Gastrocnemius medialis (tissue), 4 donors: ENCODE measurements at places on chromosomes 16 and 17. TPM values are rescaled to one million over a fixed set of nuclear protein-coding genes. Genes with fewer than 3 reads are reported as not detected.

DNA sequence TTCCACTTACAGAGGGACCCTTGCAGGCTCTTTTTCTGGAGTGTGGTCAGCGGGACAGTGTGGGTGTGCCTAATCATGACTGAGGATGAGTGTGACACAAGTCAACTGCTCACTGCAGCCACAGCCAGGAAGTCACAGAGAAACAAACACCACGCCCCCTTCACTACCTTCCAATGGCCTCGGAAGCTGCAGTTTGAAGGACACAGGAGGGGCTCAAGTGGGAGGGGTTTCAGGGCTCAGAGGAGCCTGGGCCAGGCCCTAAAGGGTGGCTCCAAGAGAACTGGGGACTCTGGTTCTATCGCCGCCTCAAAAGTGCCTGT, 116.2 kb upstream of the SDK2 start:
- H3K4me1 ChIP-seq, result no peaks in the 10 kb centered on the region
- DNase-seq, result no peak
- no peaks in the 10 kb centered on the region for H3K27me3 ChIP-seq

- no peaks in the 10 kb centered on the region for H3K27me3 ChIP-seq
- H3K27ac ChIP-seq, result no peak overlapping the region
- H3K4me3 ChIP-seq, result no peak overlapping the region
- no peak for DNase-seq
- H3K36me3 ChIP-seq, result no peaks in the 10 kb centered on the region
- H3K4me1 ChIP-seq, result no peaks in the 10 kb centered on the region
Measured at GRCh38 chr16:54059319-54059718, 227.3 kb downstream of the IRX3 start.

GRCh38 chr16:55503726-55504550, 4.9 kb upstream of the LPCAT2 start:
- H3K36me3 ChIP-seq, result peaks cover 18% of the 10 kb centered on the region
- no peak overlapping the region for H3K27ac ChIP-seq
- H3K4me3 ChIP-seq, result no peak overlapping the region
- DNase-seq, result no peak

GRCh38 chr17:82327289-82327688, 6.3 kb downstream of the SECTM1 start:
- no peak for DNase-seq
- no peaks in the 10 kb centered on the region for H3K36me3 ChIP-seq
- H3K4me3 ChIP-seq, result no peak overlapping the region
- no peak overlapping the region for H3K27ac ChIP-seq
- H3K27me3 ChIP-seq, result peaks cover 35% of the 10 kb centered on the region

DNA sequence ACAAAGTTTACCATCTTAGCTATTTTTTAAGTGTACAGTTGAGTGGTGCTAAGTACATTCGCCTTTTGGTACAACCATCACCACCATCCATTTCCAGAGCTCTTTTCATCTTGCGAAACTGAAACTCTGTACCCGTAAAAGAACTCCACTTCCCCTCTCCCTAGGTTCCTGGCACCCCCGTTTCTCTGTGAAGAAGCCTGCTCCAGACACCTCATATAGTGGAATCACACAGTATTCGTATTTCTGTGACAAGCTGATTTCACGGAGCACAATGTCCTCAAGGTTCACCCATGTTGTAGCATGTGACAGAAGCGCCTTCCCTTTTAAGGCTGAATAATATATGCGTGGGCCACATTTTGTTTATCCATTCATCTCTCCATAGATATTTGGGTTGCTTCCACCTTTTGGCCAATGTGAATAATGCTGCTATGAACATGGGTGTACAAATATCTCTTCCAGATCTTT, 54.2 kb upstream of the MAP3K14 start:
- H3K4me1 ChIP-seq, result peaks cover 25% of the 10 kb centered on the region
- DNase-seq, result no peak
- no peaks in the 10 kb centered on the region for H3K36me3 ChIP-seq
- H3K27ac ChIP-seq, result peak overlapping the region; percentile 82

DNA sequence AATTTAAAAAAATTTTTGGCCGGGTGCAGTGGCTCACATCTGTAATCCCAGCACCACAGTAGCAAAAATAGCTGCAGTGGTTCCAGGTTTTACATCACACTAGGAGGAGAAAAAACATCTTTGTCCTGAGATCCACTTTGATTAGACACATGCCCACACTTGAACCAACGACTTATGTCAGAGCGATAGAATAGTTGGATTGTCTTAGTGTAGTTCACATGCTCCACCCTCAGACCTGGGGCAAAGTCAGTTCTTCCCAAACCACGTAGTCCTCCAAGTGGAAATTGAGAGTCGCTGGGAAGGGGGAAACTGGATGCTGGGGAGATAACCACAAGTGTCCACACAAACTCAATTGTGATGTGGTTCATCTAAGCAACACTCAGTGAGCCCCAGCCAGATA, 11.4 kb upstream of the ITGAM start:
- H3K36me3 ChIP-seq, result no peaks in the 10 kb centered on the region
- H3K4me1 ChIP-seq, result no peaks in the 10 kb centered on the region
- H3K27me3 ChIP-seq, result no peaks in the 10 kb centered on the region

GRCh38 chr16:243348-243747, 8.7 kb downstream of the FAM234A start:
- peaks cover 2% of the 10 kb centered on the region for H3K36me3 ChIP-seq
- H3K27me3 ChIP-seq, result no peaks in the 10 kb centered on the region
- H3K27ac ChIP-seq, result peak overlapping the region; percentile 84
- DNase-seq, result peak; percentile 70

DNA sequence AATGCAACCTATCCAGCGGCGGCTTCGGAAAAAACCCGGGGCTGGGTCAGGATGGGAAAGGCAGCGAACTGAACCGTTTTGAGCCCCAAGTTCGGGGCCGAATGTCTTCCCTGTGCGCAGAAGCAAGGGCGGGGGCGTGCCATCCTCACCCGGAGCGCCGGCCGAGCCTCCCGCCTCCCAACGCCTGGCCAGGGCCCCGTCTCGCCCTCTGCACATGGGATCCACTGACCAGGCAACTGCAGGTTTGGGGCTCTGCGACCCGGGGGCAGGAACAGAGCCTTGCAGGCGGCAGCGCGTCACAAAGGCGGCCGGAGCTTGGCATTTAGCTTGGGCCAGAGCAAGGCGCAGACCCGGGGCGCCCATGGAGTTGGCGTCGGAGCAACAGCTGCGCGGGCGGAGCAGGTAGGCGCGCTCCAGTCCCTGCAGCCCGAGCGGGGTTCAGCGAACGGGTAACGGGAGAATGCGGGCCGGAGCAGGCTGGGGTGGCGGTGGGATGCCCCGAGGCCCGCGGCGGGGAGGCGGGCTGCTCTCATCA, at the start of gene FBXO39:
Gene FBXO39 (plus strand): TSS at position 345 of the 535 bp plus-strand sequence. CDS start 3,654 bp downstream, outside the sequence.
- H3K4me3 ChIP-seq, result no peak within 1 kb of the TSS
- H3K36me3 ChIP-seq, result peaks cover 23% of the 10 kb centered on the region
- DNase-seq, result no peak
- H3K27ac ChIP-seq, result no peak within 1 kb of the TSS
- H3K4me1 ChIP-seq, result no peaks in the 10 kb centered on the region

GRCh38 chr17:78255029-78255656, 23.7 kb downstream of the TMEM235 start:
- H3K4me1 ChIP-seq, result peaks cover 15% of the 10 kb centered on the region
- no peak for DNase-seq
- H3K27ac ChIP-seq, result no peak overlapping the region
- no peaks in the 10 kb centered on the region for H3K36me3 ChIP-seq
- no peak overlapping the region for H3K4me3 ChIP-seq

DNA sequence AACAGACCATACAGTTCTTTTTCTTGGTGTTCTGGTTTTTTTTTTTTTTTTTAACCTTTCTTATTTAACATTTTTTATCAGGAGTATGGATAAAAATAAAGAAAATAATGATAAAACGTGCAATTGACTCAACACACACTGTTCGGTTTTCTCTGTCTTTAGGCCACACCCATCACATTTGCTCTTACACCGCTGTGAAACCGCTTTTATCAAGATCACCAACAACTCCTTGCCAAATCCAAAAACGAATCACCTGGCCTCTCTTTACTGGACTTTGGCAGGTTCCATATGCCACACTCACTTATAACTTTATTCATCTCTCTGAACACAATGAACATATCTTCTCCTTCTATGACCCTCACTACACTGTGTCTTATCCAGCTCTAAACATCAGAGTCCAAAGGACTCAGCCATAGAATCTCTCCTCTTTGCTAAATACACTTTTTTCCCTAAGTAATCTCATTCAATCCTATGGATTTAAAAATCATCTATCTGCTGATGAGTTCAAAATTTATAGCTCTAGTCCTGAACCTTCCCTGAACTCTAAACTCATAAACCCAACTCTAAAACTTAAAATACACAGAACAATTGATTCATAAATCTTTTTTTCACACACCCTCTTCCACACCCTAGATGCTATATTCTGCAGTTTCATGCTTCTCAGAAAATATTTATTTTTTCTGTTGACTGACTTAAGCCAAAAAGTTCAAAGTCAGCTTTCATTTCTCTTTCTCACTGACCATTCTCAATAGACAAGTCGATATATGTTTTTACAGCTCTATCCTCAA, 800.6 kb upstream of the SOX9 start:
- no peak overlapping the region for H3K4me3 ChIP-seq
- H3K27me3 ChIP-seq, result no peaks in the 10 kb centered on the region
- H3K27ac ChIP-seq, result no peak overlapping the region
- no peak for DNase-seq
- no peaks in the 10 kb centered on the region for H3K4me1 ChIP-seq

DNA sequence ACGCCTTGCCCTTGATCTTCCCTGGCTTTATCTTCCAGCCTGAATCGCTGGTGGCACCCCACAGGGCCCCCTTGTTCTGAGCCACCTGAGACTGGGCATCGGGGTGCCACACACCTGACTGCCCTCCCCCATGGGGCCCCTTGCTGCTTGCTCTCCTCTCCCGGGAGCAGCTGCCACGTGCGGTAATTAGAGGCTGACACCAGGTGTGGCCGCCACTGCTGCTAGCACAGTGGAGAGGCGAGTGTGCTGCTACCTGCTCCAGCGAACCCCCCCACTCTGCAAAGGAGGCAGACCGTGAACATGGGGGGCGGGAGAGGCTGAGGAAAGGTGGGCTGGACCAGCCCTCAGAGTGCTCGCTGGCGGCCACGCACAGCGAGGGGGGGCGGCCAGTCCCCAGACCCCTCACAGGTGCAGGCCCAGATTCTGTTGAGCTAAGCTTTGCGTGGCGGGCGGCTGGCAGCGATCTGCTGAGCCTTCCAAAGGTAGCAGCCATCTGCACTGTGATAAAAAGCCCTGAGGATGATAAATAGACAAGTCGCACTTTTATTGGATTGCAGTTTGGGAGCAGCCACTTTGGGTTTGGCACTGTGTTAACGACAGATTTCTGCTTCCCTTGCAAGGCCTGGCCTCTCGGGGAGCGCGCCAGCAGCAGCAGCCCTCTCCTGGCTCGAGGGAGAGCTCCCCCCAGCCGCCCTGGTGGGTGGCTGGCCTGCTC, 167.9 kb upstream of the GSE1 start:
- no peak for DNase-seq
- H3K36me3 ChIP-seq, result no peaks in the 10 kb centered on the region
- no peaks in the 10 kb centered on the region for H3K27me3 ChIP-seq

DNA sequence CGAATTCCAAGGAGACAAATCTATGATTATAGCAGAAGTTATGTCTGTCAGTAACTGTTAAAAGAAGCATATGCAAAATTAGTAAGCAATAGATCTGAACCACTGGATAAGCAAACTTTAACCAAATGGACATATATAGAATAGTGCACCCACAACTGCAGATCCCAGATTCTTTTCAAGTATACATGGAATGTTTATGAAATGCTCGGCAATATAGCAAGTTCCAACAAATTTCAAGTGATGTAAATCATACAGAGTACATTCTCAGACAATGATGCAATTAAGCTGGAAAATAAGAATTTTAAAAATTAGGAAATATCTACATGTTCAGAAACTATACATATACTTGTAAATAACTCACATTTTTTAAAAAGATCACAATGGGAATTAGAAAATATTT, 8.4 kb upstream of the HELZ start:
- no peak overlapping the region for H3K4me3 ChIP-seq
- no peak overlapping the region for H3K27ac ChIP-seq
- no peaks in the 10 kb centered on the region for H3K4me1 ChIP-seq
- H3K36me3 ChIP-seq, result no peaks in the 10 kb centered on the region
- no peaks in the 10 kb centered on the region for H3K27me3 ChIP-seq

DNA sequence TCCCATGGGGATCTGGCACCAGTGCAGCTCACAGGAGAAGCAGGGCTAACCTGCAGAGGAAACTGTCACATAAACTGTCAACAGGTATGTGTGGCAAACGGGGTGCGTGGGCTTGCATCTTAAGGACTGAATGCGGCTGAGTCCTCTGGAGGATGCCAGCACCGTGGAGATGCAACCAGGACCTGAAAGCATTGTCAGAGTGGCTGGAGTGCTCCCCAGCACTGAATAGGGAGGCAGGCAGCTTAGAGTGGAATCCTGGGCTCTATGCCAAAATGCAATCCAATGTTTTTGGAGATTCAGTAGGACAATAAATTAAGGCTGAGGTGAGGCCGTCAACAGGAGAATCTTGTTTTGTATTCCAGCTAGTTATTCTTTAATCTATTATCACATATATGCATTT, 21.3 kb upstream of the SALL1 start:
- no peak overlapping the region for H3K4me3 ChIP-seq
- H3K4me1 ChIP-seq, result no peaks in the 10 kb centered on the region
- DNase-seq, result no peak

- H3K27me3 ChIP-seq, result no peaks in the 10 kb centered on the region
- H3K36me3 ChIP-seq, result no peaks in the 10 kb centered on the region
- DNase-seq, result no peak
- no peak overlapping the region for H3K27ac ChIP-seq
Measured at GRCh38 chr16:56841233-56841632, 23.8 kb upstream of the SLC12A3 start.

GRCh38 chr17:82907797-82908542, 68.1 kb upstream of the ZNF750 start:
- no peaks in the 10 kb centered on the region for H3K27me3 ChIP-seq
- H3K36me3 ChIP-seq, result no peaks in the 10 kb centered on the region

DNA sequence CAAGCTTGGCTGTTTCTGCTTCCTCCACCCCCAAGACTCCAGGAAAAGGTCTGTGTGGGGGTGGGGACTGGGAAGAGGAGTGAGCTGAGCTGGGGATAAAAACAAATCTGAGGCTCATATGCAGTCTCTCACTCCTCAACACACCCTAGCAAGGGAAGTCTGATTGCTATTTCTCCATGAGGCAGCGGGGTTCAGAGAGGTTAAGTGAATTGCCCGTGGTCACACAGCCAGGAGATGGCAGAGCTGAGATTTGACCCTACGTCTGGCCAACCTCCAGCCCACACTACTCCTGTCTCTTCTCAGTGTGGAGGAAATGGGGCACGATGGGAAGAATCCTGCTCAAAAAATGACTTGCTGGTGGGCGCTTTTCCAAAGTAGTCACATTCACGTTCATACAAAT, 4.8 kb upstream of the ABCC3 start:
- H3K27me3 ChIP-seq, result peaks cover 13% of the 10 kb centered on the region
- H3K36me3 ChIP-seq, result no peaks in the 10 kb centered on the region
- H3K4me3 ChIP-seq, result no peak overlapping the region

- peak overlapping the region; percentile 34 for H3K4me3 ChIP-seq
- no peaks in the 10 kb centered on the region for H3K4me1 ChIP-seq
- no peak overlapping the region for H3K27ac ChIP-seq
- H3K27me3 ChIP-seq, result no peaks in the 10 kb centered on the region
Measured at GRCh38 chr17:81471818-81472456, 40.7 kb downstream of the ACTG1 start.

GRCh38 chr16:73434621-73435020, 386.7 kb upstream of the ZFHX3 start:
- H3K27ac ChIP-seq, result no peak overlapping the region
- no peaks in the 10 kb centered on the region for H3K27me3 ChIP-seq
- no peak overlapping the region for H3K4me3 ChIP-seq
- DNase-seq, result no peak
- H3K36me3 ChIP-seq, result no peaks in the 10 kb centered on the region

PDE6G gene
- not detected for total RNA-seq

SPECC1 gene
- 10.4 TPM for total RNA-seq

SPN gene
- total RNA-seq, result not detected

ZFPM1 gene
- 0.46 TPM for total RNA-seq

FOXL1 gene
- total RNA-seq, result 5.9 TPM

NGFR gene
- 0.41 TPM for total RNA-seq
